ENCODE measurements at places on chromosomes 7 and 10. TPM values are rescaled to one million over a fixed set of nuclear protein-coding genes. Genes with fewer than 3 reads are reported as not detected.

- DNase-seq = no peak
These were observed 173.7 kb downstream of the COBL start for GRCh38 chr7:51142741-51143385.

- DNase-seq = peak; percentile 4
These were observed 204.9 kb downstream of the DOCK4 start for GRCh38 chr7:112001091-112001826.

DNA sequence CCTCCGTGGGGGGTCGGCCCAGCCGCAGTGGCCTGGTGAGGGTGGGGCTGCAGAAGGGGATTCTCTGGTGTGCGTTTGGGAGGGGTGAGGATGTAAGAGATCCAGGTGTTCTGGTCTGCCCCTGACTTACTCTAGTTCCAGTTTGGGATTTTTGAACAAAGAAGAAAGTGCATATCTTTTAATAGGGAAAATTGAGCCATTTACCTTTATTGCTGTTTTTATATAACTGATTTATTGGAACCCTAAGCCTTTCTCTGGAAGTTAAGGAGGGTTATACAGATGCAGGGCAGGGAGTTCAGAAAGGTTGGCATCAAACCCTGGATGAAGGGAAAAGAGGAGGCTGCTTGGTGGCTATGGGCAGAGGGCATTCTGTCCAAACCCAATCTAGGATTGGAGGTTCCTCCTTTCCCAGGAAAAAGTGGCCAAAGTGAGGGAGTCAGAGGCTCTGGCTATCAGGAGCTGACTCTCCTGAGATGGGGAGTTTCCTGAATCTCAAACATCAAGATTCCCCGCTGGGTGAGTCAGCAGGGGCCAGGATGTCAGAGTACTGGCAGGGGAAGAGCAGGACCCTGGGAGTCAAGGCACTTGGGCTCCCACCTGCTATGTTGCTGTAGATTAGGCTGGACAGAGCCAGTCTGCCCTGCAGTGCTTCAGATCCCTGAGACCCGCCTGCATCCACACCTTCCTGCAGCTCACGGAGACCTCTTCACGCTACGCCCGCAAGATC, 67.5 kb downstream of the CLIP2 start:
- no peak for DNase-seq

DNA sequence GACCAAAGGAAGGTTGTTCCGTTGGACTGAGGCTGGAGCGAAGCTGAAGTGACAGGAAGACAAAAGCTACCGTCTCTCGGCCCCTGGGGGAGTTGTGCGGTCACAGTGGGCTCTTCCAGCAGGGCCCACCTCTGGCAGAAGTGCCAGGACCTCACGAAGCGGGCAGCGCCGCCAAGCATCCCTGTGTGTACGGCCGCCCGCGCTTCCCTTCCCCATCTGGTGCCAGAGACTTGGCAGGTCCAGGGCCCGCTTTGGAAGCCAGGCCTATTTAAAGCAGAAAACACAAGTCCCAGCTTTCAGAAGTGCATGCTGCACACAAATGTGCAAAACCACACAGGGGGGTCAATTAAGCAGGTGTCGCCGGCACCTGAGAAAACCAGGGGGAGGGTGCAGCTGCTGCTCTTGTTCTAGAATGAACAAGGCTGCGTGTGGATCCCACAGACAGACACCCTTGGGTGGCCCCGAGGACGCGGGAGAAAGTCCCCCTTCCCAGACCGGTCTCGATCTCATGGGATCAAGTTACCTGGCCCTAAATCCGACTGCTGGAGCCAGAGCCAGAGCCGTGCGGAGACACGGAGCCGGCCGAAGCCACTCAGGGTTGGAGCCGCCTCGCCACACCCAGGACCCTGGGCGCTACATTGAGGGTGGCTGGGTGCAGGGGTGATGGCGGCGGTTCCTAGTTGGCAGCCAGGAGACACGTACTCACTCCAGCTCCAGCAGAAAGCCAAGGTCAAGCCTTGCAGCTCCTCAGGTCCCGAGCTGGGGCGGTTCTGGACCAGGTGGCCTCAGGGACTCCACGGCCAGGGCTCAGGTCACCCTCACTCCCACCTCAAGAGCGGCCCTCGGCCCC, 51.8 kb upstream of the PPP2R2D start:
- DNase-seq = no peak

DNA sequence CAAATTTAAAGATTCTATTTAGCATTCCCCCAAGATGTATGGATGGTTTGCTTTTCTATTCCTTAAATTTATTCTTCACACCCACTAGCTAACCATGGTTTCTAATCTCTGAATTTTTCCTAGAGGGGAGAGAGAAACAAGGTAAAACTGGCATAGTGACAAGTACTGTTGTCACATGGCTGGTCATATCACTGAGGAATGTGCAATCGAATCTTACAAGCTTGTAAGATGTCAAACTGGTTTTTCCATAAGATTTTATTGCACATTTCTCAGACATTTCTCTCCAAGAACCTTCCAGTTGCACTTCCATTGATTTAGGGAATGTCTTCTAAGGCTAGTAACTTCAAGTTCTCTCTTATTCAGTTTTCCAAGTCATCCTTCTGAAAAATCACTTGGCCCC, 89.8 kb downstream of the MBL2 start:
- DNase-seq = no peak

- DNase-seq = no peak
These were observed 204.0 kb upstream of the GNAI1 start for GRCh38 chr7:79930604-79931003.

- peak; percentile 63 for DNase-seq
These were observed at the start of gene ANKRD1 for GRCh38 chr10:90920986-90921666. Gene ANKRD1, minus strand, starts transcription at chr10:90921087. Its CDS starts 60 bp downstream, at chr10:90921027.

- no peak for DNase-seq
These were observed 830 bp downstream of the MET start for GRCh38 chr7:116672596-116673456.

GRCh38 chr7:125427676-125428075, 498.1 kb upstream of the POT1 start:
- no peak for DNase-seq

DNA sequence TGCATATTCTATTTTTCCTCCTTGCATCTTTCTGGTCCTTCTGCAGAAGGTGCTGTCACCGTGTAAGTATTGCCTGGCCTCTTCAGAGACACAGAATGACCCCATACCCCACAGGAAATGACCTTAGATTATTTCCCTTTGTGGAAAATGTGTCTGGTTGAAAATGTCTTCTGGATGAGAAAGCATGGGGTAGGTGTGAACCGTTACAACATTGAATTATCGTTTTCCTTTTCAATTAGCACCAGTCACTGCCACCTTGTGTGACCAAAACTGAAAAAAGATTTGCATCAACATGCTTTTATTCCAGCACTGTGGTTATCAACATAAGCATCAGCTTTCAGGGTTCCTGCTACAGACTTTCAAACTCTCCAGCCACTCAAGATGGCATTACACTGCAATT, 58.0 kb upstream of the CELF2 start:
- DNase-seq = no peak

- DNase-seq = no peak
These were observed 645.2 kb downstream of the AUTS2 start for GRCh38 chr7:70243443-70243842.

DNA sequence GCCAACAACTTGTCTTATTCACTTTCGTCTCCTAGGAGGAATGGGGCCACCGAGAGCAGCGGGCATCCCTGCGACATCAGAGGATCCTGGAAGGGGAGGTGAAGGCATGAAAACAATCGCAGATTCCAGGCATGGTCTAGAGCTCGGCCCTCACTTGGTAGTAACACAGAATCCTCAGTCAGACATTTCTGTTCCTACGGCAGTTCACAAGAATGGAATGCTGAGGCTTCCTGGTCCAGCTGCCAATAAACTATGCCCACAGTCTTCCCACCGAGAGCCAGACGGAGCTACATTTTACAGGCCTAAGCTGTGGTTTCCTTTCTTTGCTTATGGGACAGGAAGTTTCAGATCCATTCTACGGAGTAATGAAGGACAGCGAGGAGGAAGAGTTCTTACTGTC, 75.8 kb downstream of the OR13A1 start:
- peak; percentile 6 for DNase-seq

DNA sequence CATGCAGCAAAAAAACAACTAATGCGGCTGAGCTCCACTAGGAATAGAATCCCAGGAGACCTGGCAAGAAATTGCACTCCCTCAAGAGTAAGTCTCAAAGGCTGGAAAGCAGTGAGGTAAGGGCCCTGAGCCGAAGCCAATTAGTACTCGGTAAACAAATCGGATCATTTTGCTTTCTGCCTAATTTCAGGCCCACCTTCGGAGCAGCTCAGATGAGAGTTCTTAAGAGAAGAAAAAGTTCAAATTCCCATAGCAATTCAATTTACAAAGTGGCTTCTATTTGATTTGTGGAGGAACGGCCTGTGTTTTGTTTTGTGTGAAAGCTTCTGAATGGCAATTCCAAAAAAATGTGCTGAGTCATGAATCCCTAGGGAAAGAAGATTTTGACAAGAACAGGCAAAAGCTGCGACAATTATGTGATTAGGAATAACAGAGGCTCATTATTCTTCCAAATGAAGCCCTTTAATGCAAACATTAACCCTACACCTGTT, 60.9 kb downstream of the SLC16A9 start:
- DNase-seq = no peak

DNA sequence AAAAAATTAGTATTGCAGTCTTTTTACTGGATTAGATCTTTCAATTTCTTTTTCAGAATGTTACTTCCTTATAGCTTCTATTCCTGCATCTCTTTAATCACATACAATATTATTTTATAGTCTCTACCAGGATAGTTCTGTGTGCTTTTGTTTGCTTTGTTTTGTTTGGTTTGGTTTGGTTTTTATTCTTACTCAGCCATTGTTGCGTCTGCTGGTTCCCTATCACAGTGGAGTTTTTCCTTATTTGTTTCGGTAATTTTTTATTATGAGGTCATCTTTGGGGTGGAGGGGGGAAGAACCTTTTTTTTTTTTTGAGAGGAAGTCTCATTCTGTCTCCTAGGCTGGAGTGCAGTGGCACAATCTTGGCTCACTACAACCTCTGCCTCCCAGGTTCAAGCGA, 9.0 kb upstream of the BAIAP2L1 start:
- no peak for DNase-seq

GRCh38 chr7:17234398-17235031, 63.9 kb upstream of the AHR start:
- DNase-seq = peak; percentile 87

DNA sequence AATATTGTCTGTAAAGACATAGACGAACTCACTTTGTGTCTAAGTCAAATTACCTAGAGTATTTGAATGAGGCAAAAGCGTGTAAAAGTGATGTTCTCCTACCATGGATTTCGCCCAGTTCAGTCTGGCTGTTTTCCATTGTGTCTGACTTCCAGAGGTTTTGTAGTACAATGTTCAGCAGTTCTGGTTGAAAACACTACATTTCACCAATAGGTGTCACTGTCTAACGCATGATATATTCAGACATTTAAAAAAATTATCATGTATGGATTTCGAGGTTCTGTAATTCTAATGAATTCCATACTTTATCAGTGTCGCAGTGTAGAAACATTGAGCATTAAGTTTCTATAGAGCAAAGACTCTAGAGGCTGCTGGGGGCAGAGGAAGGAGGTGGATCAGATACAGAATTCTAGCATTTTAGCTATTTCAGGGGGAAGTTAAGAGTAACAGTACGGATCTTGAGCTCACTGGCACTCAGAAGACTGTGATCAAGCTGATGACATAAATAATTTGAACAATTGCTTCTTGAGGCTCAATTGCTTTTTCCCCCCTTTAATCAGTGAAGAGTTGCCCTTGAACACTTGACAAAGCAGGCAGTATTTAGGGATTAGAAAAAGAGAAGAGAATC, 196.9 kb upstream of the RHOBTB1 start:
- DNase-seq = peak; percentile 24

GRCh38 chr7:95690367-95690947, 81.9 kb upstream of the DYNC1I1 start:
- no peak for DNase-seq

DNA sequence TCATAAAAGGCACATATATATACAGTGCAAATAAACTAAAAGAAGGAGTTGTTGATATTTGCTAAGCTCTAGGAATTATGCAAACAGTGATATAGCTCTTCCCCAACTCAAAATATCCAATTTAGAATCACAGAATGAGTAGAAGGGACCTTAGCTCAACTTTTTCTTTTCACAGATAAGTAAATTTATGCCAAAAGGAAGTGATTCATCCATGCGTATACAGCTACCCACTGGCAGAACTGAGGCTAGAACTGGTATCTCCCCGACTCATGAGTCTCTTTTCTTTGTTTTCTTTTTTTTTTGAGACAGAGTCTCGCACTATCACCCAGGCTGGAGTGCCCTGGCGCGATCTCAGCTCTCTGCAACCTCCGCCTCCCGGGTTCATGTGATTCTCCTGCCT, 54.2 kb upstream of the SVIL start:
- DNase-seq = no peak

GRCh38 chr10:43955002-43955596, 306.4 kb upstream of the ZNF32 start:
- DNase-seq = no peak

GRCh38 chr10:67471022-67471421, 225.0 kb downstream of the CTNNA3 start:
- DNase-seq = no peak

DNA sequence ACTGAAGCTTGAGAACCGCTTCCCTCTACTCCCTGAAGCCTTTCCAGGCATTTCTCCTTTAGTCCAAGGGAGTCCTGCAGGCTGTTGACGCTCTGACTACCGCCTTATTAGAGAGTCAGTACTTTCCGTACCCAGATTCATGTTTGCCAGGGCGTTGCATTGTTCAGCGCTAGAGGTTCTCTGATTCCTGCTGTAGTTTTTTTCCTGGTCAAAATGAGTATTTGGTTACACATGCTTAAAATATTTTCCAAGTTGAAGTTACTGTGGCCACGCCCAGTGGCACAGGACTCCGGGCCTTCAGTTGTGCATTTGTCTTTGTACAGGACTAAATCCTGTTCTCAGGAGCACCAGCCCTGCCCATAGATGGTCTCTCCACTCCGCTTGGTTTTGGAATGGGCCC, 7.9 kb downstream of the MTURN start:
- no peak for DNase-seq

DNA sequence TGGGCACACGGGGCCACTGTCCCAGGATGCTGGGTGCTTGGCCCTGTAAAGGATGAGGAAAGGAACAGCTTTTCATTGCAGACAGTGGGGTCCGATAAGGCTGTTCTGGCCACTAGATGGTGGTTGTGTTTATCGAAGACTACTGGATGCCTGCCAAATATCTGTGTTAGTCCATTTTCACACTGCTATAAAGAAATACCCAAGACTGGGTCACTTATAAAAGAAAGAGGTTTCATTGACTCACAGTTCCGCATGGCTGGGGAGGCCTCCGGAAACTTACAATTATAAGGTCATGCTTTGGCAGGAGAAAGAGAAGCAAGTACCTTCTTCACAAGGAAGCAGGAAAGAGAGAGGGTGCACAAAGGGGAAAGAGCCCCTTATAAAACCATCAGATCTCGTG, 32.2 kb upstream of the GARS1 start:
- DNase-seq = no peak

The LIPJ gene
- polyA plus RNA-seq = not detected

The PLA2G12B gene
- polyA plus RNA-seq = not detected

The AMZ1 gene
- 3.7 TPM for polyA plus RNA-seq

The KBTBD2 gene
- 12.6 TPM for polyA plus RNA-seq

The IDI2 gene
- polyA plus RNA-seq = not detected

The SLC13A1 gene
- polyA plus RNA-seq = not detected

The GHRHR gene
- polyA plus RNA-seq = not detected

The TMEM225B gene
- 1.3 TPM for polyA plus RNA-seq

The LIPF gene
- not detected for polyA plus RNA-seq

The HOXA11 gene
- polyA plus RNA-seq = 34.0 TPM
